Astrocyte of the cerebellum (primary cell): ENCODE measurements at places on chromosomes 7 and 10.

DNA sequence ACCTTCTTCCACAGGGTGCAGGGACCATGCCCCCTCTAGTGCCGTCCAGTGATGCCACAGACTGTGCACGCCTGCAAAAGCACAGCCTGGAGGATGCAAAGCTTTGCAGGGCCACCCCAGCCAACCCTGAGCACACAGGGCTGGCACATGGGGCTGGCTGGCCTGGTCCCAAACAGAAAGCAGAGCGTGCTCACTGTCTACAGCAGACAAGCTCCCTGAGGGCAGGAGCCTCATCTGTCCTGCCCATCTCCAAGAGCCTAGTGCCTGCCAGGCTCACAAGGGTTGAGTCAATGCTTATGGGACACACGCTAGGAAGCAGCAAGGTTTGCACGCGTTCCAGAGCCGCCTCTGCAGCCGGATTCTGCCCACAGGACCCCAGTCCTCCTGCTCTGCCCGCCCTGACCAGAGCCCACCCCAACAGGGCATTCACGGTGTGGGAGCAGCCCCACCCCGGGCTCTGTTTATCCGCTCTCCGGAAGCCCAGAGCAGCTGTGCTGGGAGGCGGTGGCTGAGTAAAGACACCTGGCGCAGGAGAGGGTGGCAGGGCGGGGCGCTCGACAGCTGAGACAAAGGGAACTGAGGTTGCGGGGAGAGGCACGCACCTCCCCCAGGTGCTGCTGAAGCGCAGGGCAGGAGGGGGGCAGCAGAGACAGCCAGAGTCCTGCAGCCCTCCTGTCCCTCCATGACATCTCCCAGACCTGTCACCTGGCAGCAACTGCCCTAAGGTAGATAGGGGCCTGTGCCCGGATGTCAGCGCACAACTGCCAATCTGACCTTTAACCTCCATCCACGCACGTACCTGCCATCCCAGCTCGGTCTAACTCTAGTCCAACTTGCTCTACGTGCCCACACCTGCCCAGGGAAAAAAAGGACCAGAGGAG, 4.3 kb downstream of the KCNH2 start:
- no peak for DNase-seq

DNA sequence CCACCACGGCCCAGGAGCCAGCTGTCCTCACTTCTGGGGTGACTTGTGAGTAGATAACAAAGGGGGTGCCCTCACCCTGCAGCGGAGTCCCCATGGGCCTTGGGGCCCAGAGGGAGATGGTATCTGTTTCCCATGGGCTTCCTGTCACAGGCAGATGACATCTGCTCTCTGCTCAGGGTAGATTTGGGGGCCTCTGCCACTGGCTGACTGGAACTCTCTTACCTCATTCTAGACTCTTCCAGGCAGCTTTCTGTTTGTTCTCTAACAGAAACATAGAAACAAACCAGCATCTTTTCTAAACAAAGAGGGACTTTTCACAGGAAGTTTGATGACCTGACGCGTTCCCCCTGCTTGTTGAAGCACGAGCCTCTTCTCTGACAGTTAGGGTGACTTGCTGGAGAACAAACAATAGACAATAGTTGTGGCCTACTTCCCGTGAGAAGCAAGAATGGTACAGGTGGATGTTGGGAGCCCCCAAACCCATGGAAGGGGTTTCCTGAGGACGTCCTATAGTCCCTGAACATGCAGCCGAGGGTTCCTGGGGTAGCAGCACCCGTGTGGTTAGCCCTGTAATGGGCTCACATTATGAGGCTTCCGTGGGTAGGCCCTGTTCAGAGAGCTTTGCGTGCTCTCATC, 61.6 kb downstream of the GRK5 start:
- DNase-seq, result no peak

- DNase-seq, result no peak
These were observed 1042.0 kb downstream of the GRM8 start for GRCh38 chr7:126210707-126211106.

DNA sequence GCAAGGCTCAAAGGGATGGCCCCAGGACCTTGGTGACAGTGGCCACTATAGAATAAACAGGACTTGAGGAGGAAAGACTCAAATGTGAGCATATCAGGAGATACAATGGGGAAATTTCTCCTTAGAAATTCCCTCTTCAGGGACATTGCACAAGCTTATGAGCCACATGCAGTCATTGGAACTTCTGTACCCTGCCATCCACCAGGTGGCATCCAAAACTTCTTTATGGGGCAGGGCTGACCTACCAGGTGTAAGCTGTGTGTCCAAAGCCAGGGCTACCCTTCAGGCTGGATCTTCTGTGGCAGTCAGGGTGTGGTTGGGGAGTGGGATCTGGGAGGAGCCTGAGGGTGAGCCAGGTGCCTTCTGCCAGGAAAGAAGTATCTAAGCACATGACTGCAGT, 36.6 kb upstream of the LRRC18 start:
- DNase-seq, result no peak

GRCh38 chr10:122013311-122013780, 24.4 kb downstream of the TACC2 start:
- no peak for DNase-seq

DNA sequence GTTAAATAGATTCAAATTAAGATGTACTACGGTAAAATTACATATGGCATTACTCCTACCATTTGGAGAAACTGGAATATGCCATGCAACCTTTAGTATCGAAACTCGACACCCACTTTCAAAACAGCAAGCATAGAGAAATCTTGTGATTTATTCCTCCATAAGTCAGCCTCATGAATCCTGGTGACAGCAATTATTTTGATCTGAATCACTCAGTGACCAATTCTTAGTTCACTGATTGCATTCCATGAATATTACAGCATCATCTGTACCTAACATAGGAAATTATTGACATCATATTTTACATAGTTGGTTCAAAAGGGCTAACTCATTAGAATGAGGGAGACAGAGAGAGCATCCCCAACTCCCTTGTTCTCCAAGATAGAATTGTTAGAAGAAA, 89.6 kb downstream of the CACNB2 start:
- DNase-seq, result no peak

DNA sequence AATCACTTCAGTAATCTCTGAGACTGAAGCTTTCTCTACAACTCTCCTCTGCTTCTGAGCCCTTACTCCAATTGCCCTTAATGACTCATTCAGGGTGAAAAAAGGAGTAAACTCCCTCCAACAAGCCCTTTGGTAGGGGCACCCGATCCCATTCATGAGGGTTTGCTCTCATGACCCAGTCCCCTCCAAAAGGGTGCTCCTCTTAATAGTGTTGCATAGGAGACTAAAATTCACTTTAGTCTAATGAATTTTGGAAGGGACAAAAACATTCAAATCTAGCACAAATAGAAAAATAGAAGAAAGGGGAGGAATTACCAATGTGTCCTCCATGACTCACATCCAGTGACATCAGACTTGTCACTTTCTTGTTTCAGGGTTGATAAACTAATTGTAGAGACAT, 66.2 kb upstream of the CCNY start:
- DNase-seq, result no peak

- DNase-seq, result no peak
These were observed 1.4 kb downstream of the HTRA1 start for GRCh38 chr10:122462533-122463465.

DNA sequence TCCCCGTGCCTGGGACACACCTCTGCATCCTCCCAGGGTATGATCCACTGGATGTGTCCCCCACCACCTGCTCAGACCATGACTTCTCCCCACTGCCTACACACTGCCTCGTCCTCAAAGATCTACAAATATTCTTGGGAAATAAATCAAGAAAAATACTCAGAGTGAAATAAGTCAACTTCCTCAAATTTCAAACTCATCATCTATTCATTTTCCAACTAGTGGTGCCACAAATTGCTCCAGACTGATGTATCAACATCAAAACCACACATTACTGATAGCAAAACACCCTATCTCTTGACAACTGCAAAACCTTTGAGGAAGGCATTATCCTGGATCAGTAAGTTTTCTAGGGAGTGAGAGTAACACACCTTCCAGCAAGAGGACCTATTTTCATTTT, 87.7 kb downstream of the GRB10 start:
- DNase-seq, result no peak

- no peak for DNase-seq
These were observed 11.4 kb upstream of the MGMT start for GRCh38 chr10:129455625-129456024.

DNA sequence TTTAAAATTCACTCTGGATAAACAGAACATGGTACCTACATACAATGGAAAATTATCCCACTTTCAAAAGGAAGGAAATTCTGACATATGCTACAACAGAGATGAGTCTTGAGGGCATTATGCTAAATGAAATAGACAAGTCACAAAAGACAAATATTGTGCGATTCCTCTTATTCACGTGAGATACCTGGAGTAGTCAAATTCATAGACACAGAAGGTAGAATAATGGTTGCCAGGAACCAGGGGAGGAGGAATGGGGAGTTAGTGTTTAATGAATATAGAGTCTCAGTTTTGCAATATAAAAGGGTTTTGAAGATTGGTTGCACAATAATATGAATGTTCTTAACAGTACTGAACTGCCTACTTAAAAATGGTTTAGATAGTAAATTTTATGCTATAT, 69.8 kb upstream of the WAC start:
- no peak for DNase-seq

DNA sequence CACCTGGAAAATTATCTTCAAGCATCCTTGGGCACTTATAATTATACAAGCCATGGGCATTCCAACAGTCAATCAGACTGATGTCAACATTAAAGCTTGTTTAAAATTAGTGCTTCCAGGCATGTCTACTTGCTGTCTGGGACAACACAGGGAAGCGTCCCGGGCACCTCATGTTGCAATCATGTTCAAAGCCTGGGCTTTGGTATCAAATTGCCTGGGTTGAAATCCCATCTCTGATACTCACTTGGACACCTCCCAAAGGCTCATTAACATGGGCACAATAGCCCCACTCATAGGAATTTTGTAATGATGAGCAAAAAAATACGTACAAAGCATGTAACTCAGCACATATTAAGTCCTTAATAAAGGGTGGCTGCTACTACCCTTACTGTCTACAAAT, 14.4 kb downstream of the AIFM2 start:
- no peak for DNase-seq

DNA sequence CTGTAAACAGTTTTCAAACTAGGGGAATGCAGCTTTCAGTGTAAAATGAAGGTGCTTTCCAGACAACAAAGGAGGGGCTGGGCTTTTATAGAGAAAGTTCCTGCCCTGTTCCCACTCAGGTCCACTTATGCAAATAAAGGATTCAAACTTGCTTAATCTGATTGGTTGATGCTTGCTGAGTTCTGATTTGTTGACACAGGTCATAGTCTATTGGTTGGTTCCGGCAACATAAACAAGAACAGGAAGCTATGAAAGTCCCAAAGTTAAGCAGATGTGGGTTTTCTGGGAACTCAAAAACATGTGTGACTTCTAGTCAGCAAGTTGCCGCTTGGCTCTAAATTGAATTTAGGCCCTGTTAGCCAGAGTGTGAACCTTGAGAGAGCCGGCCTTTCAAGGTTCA, 194.2 kb upstream of the SVIL start:
- DNase-seq, result no peak
